ENCODE measurements at places on chromosomes 6 and 20. TPM values are rescaled to one million over a fixed set of nuclear protein-coding genes. Genes with fewer than 3 reads are reported as not detected.

The ERVFRD-1 gene
- not detected for total RNA-seq

The DEFB119 gene
- not detected for total RNA-seq

GRCh38 chr6:17042422-17043147 is 59.3 kb upstream of the STMND1 start:
- DNase-seq = no peak

DNA sequence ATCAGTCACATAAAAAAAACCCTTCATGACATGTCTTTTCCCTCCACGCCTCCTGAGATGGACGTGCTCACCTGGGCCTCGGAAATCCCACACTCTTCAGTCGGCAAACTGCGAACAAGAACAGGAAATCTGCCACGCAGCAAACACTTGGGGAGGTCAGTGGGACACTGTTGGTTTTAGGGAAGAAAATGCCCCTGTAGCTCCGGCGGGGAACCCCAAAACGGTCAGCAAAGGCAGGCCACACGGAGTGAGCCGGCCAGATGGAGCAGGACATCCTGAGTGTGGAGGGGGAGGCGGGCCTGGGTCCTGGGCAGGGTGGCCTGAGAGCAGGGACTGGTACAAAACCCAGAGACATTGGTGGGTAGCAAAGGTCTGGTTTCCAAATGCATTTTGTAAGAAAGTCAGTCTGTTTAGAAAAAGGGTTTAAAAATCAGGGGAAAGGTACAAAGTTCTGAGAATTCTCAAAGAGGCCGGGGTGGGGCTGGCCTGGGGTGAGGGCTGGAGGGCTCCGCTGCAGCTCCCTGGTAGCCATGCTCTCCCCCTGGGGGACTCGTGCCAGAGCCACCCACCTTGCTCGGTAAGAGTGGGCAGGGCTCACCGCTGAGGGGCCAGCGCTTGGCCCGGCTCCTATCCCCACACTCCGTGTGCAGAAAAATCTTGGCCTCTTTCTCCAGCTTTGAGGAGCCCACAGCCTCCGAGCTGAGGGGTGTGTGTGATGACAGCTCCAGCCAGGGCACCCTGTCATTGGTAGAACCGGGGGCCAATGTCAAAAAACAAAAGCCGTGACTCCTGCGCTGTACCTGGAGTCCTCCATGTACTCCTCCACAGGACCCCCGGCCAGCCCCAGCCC is 5.2 kb downstream of the SLC2A4RG start:
- no peak for DNase-seq

GRCh38 chr6:25927756-25928216 is 2.7 kb downstream of the SLC17A2 start:
- DNase-seq = no peak

The C20orf144 gene
- 0.25 TPM for total RNA-seq

DNA sequence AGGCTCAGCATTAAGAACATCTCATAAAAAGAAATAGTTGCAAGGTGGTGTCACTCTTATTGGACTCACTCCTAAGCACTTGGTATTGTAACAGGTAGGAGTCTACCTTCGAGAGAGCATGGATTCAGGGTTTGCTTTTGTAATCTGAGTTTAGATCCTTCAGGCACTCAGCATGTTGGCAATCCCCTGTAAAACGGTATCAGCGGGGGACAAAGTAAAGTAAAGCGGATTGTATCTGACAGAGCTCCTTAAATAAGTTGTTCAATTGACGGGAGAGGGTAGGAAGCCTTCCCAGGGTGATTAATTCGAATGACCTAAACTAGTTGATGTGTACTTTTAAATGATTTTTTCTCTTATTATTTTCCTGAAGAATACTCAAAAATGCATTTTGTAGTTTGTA is 869.8 kb upstream of the EPHA7 start:
- no peak for DNase-seq

The DEK gene
- 246 TPM for total RNA-seq

DNA sequence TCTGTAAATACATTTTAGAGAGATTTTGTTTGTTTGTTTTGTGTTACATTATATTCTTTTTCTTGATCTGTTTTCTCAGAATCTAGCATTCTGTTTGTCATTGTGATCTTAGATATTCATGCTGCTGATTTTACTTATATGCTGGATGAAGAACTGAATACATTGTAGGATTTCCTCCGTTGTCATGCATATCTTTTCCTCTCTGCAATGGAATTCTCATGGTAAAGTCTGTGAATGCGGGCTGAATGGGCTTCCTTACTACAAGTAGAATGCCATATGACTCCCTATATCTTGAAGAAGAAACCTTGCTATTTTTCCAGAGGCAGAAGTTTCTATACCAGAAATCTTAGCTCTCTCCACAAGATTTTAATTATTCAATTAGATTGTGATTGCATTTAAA is 2.4 kb upstream of the DEFB114 start:
- no peak for DNase-seq

The ENPP5 gene
- total RNA-seq = 0.07 TPM

The KHDRBS2 gene
- not detected for total RNA-seq

- no peak for DNase-seq
Measured at GRCh38 chr6:164533045-164533362, 776.4 kb downstream of the C6orf118 start.

DNA sequence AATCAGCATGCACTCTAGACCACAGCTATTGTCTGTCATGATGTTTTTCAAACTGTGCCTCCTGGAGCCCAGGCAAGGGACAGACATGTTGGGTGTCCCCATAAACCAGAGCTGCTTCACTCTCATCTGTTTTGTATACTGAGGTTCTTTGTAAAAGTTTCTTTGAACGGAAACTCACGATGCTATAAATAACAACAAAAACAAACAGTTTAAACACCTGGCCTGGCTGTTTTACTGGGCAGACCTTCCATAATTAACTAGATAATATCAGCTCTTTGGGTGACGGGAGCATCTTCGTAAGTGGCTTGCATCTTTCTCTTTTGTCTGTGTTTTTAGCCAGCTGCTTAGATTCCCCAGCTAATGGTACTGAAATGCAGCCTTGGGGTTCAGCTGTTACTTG is 190.3 kb downstream of the ZDHHC14 start:
- no peak for DNase-seq

GRCh38 chr20:50993876-50994275 is 29.0 kb downstream of the KCNG1 start:
- no peak for DNase-seq

The METTL24 gene
- not detected for total RNA-seq

The OR2J3 gene
- total RNA-seq = not detected

The LAMA2 gene
- 0.05 TPM for total RNA-seq

The TRAPPC3L gene
- total RNA-seq = not detected

- no peak for DNase-seq
Measured at GRCh38 chr20:43318755-43319297, 129.1 kb upstream of the PTPRT start.

DNA sequence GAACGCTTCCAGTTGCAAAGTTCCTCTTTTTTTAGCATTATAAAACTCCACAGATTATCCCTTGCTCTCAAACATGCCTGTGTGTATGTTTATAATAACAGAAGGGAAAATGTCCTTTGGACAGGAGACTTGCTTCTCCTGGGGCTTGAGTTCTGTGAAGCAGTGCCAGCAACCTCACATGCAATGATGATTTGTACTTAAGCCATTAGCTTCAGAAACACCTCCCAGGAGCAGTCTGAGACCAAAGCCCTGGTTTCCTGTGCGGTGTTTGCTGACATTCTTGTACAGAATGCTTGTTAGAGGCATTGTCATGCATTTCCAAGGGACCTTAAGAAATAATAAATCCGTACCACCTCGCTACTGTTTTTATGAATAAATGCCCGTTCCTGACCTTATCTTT is 752.8 kb downstream of the CBLN4 start:
- DNase-seq = no peak

GRCh38 chr20:11301699-11302098 is 616.0 kb upstream of the BTBD3 start:
- DNase-seq = no peak

GRCh38 chr6:96925290-96925687 is 761 bp downstream of the KLHL32 start:
- DNase-seq = no peak

- DNase-seq = no peak
Measured at GRCh38 chr6:124028117-124028516, 224.5 kb downstream of the NKAIN2 start.

GRCh38 chr6:3623451-3624249 is 127.9 kb downstream of the PXDC1 start:
- DNase-seq = no peak

GRCh38 chr20:49283176-49283702 is 5.4 kb upstream of the ZNFX1 start:
- DNase-seq = no peak

- no peak for DNase-seq
Measured at GRCh38 chr20:62088258-62089127, 22.8 kb upstream of the TAF4 start.

The SAPCD1 gene
- 12.0 TPM for total RNA-seq

GRCh38 chr20:36770680-36771079 is 2.9 kb downstream of the DSN1 start:
- DNase-seq = no peak

- DNase-seq = no peak
Measured at GRCh38 chr6:129140526-129140925, 257.6 kb downstream of the LAMA2 start.

The SCRT2 gene
- total RNA-seq = not detected

DNA sequence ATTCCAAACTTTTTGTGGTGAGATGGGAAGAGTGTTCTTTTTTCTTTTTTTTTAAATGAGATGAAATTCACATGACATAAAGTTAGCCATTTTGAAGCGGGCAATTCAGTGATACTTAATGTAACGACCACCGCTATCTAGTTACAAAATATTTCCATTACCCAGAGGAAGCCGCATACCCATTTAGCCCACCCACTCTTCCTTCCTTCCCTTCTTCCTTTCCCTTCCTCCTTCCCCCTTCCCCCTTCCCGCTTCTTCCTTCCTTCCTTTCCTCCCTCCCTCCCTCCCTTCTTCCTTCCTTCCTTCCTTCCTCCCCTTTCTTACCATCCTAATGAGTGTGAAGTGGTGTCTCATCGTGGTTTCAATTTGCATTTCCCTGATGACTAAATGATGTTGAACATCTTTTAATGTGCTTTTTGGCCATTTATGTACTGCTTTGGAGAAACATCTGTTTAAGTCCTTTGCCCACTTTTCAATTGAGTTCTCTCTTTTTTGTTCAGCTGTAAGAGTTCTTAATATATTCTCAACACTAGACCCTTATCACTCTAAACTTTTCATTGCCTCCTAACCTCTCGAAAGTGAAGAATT is 371.1 kb downstream of the FARS2 start:
- DNase-seq = no peak

The OSTM1 gene
- 28.2 TPM for total RNA-seq

- no peak for DNase-seq
Measured at GRCh38 chr6:130259557-130259956, 36.8 kb upstream of the SAMD3 start.

The HLA-DRA gene
- 58.8 TPM for total RNA-seq

GRCh38 chr6:162459985-162460384 is 267.6 kb downstream of the PRKN start:
- DNase-seq = no peak

The RIPOR2 gene
- total RNA-seq = 303 TPM

DNA sequence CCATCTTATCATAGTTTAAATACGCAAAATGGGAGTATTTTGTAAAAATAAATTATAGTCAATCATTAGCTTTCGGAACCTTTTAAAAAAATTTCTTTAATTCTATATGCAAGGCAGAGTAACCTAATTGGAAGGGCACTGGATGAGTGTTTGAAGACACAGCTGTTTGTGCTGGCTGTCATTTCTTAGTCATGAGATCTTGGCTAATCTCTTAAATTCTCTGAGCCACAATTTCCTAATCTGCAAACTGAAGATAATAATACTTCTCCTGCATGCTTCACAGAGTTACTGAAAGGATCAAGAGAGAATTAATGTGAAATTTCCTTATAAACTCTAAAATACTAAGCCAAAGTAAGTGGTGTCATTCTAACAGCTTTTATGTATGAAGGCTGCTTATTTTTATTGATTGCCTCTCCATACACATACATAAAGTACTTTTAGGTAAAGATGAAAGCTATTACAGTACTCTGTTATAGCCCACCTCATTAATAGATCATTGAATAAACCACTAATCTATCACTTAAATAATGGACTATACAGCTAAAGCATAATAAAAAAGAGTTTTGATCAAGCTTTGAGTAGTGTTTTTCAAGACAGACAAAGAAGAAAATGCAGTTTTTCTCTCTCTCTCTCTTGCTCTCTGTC is 383.7 kb upstream of the IRAK1BP1 start:
- DNase-seq = no peak

The COL11A2 gene
- 1.3 TPM for total RNA-seq

DNA sequence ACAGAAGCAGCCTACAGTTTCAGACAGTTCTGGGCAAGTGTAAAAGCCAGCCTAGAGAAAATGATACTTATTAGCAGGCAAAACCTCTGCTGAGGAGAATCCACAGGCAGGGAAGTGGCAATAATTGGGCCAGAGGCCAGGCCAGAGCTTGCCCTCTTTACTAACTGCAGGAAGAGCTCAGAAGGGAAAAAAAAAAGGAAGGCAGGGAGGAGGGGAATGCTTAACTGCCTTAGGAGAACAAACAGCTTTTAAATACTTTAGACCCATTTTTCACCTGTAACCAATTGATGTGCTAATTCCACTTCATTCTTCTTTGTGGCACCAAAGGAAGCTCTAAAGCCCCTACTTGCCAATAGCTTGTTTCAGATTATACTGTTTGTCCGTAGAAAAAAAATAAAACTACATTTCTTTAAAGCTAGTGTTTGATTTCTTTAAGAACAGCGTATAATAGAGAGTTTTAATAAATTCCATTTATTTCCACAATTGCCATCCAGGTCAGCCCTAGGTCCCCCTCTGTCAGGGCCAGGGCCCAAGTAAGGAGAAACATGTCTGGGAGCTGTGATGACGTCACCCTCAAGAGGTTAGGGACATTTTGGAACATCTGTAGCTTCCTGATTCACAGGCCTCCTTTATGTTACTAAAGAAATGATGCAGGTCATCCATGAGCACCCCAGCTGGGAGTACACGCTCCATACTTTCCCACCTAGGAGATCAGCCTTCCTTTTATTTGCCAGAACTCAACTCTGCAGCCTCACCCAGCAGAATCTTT is 384.3 kb downstream of the CDC5L start:
- no peak for DNase-seq

The MMUT gene
- total RNA-seq = 17.6 TPM

DNA sequence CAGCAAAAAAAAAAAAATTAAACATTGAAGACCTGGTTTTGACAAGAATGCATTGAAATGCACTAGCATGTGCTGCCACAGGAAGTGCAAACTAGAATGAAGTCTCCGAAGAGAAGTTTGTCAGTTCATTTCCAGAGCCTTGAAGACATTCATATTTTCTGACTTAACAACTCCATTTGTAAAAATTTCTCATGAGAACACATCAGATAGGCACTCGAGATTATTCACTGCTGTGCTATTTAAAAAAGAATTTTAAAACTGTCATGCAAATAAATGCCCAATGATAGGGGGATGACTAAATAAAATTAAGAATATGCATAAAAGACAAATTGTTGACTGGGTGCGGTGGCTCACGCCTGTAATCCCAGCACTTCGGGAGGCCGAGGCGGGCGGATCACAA is 394.6 kb upstream of the JARID2 start:
- DNase-seq = no peak
